ENCODE measurements at places on chromosomes 6 and 20.
A peak's percentile ranks its signal among the peaks of the same experiment; 100 is the strongest.

- H3K4me3 ChIP-seq = no peak overlapping the region
- H3K4me1 ChIP-seq = no peaks in the 10 kb centered on the region
- peaks cover 4% of the 10 kb centered on the region for H3K36me3 ChIP-seq
Observed at GRCh38 chr6:22437665-22438064, 131.7 kb upstream of the HDGFL1 start.

DNA sequence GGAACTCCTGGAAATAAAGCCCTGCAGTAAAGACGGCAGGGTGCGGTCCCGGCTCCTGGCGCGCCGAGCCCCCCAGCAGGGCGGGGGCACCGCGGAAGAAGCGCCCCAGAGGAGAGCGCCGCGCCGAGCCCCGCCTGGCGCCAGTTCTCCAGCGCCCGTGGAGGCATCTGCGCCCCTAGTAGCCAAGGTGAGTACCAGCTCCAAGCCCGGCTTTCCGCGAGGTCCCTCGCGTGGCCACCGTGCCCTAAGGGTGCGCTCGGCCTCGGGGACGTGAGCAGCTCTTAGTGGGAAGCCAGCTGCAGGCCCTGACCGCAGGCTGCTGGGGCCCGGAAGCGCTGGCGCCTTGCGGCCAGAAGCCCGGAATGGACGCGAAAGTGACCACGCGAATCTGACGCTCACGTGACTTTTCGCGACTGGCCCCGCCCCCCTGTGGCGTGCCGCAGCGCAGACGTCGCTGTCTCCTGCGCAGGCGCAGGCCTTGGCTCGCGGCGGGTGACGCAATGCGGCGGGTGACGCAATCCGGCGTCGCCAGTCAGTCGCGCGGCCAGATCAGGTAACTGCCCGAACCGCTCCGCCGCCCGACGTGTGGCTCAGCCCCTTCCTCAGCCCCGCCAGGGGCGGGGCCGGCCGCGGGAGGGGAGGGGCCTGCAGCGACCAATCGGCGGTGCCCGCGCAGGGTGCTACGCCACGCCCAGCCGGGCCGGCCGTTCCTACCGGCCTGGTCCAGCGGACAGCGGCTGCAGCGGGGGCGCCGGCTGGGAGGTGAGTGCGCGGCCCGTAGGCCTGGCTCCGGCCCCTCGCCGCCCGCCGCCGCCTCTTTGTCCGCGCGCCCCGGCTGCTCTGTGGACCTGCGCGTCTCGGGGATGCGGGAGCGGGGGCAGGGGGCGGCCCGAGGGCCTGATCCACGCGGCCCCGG is at the start of gene GZF1:
TSS of gene GZF1 (plus strand) at position 707 of the 916 bp plus-strand sequence. CDS start 2,202 bp downstream, outside the sequence.
- H3K4me1 ChIP-seq = peaks cover 60% of the 10 kb centered on the region
- peak within 1 kb of the TSS; percentile 99 for H3K27ac ChIP-seq
- peaks cover 24% of the 10 kb centered on the region for H3K36me3 ChIP-seq
- DNase-seq = peak; percentile 99
- H3K4me3 ChIP-seq = peak within 1 kb of the TSS; percentile 91

DNA sequence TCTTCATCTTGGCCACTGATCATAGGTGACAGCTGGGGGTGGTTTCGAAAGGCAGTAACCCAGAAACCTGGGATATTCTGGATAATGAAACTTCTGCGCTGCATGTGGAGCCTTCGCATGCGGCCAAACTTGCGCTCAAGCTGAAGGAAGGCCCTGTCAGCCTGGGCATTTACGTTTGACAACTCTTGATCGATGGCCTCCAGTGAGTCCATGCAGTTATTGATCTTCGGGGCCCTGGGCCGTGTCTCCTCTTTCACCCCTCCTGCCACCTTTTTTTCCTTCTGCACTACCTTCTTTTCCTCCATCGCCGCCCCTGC is 729 bp downstream of the TSPYL4 start:
- H3K27ac ChIP-seq = no peak overlapping the region
- H3K27me3 ChIP-seq = no peaks in the 10 kb centered on the region
- no peak for DNase-seq
- peaks cover 14% of the 10 kb centered on the region for H3K4me1 ChIP-seq

DNA sequence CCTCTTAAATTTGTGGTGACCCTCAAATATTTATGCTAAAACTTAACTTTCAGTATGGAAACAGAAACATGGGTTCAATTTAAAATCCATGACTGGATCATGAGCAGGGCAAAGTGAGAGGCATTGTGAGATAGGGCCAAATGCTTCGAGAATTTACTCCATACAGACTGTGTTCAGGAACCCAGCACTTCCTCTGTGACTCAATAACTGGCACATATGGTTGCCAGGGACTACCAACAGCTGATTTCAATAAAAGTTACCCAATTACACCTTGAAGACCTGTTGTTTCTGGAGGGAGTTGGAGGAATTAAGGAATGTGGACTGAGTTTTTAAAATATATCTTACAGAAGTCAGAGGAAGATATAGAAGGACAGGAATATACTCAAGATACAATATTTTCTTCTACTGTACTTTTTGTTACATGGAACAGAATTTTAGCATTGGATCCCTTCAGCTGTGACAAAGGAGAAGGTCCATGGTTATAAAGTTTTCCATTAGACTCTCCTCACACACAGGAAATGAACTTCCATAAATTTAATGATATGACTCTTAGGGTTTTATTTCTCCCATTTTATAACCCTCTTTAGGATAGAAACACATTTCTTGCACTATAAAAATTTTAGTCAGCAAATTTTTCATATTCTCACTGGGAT is 258.5 kb downstream of the KHDC1L start:
- H3K27me3 ChIP-seq = peaks cover 3% of the 10 kb centered on the region
- H3K4me1 ChIP-seq = peaks cover 5% of the 10 kb centered on the region
- no peak for DNase-seq
- H3K27ac ChIP-seq = no peak overlapping the region
- H3K36me3 ChIP-seq = no peaks in the 10 kb centered on the region
- H3K4me3 ChIP-seq = no peak overlapping the region

DNA sequence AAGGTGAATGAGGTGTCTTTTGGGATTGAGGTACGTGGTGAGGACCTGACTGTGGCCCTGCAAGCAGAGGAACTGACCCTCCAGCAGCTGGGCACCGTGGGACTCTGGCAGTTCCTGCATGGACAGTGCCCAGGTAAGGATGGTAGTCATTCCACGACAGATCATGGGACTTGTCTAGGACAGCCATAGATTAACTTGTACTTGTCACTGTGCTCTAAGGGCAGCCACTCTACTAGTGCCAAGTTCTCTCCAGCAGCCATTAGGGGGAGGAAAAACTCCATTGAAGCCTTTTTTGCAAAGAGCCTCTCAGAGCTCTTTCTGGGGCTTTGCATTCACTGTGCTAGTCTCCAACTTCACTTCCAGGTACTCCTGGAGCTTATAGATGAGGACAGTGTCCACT is 20.4 kb downstream of the TAF11 start:
- H3K27ac ChIP-seq = no peak overlapping the region
- no peaks in the 10 kb centered on the region for H3K27me3 ChIP-seq

GRCh38 chr6:24933266-24933665 is 2.5 kb downstream of the RIPOR2 start:
- H3K4me3 ChIP-seq = no peak overlapping the region
- H3K36me3 ChIP-seq = no peaks in the 10 kb centered on the region
- H3K4me1 ChIP-seq = peaks cover 57% of the 10 kb centered on the region
- peaks cover 20% of the 10 kb centered on the region for H3K27me3 ChIP-seq
- DNase-seq = no peak
- no peak overlapping the region for H3K27ac ChIP-seq

- H3K27me3 ChIP-seq = peaks cover 6% of the 10 kb centered on the region
- no peak overlapping the region for H3K4me3 ChIP-seq
Observed at GRCh38 chr6:42190554-42191183, 4.1 kb downstream of the GUCA1B start.

- DNase-seq = no peak
- peaks cover 8% of the 10 kb centered on the region for H3K27me3 ChIP-seq
- H3K27ac ChIP-seq = no peak overlapping the region
Observed at GRCh38 chr20:56417911-56418310, 5.9 kb downstream of the CASS4 start.

- H3K27me3 ChIP-seq = no peaks in the 10 kb centered on the region
- peaks cover 32% of the 10 kb centered on the region for H3K36me3 ChIP-seq
- DNase-seq = no peak
Observed at GRCh38 chr20:34022839-34023234, 29.1 kb downstream of the RALY start.

- H3K27me3 ChIP-seq = no peaks in the 10 kb centered on the region
- peaks cover 15% of the 10 kb centered on the region for H3K4me1 ChIP-seq
- no peak overlapping the region for H3K27ac ChIP-seq
- DNase-seq = no peak
- no peaks in the 10 kb centered on the region for H3K36me3 ChIP-seq
Observed at GRCh38 chr6:134925800-134926199, 24.1 kb downstream of the ALDH8A1 start.

DNA sequence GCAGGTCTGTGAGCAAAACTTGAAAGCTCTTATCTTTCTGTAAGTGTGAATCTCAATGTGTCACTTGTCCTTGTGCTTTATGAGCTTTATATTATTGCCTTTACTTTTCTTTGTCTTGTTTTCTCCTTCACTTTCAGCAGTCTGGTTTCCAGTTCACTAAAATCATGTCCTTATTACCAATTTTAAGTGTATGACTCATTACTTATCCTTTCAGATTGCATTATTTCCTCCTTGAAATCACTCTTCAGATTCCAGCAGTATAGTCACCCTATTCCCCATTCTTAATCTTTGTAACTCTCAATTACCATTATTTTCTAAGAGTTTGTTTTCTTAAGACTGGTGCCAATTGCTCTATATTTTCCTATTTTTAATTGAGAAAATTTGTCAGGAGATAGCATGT is 117.4 kb upstream of the GRIK2 start:
- no peak overlapping the region for H3K4me3 ChIP-seq
- no peaks in the 10 kb centered on the region for H3K27me3 ChIP-seq
- H3K27ac ChIP-seq = no peak overlapping the region
- H3K4me1 ChIP-seq = peaks cover 7% of the 10 kb centered on the region

DNA sequence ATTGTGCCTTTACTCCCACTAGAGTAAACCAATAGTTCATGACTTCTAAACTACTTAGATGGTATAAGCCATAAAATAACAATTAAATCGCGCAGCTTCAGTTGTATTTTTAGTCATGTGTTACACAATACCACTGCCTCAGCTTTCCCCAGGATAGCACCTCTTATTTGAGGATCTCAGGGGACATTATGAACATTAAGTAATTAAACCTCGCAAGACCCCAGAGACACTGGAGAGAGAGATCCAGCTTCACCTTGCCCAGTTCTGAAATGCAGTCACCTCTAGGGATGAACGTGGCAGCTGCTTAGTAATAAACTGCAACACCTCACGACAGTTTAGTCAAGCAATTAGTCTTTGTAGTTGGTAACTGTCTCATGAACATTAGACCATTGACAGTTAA is 87.1 kb downstream of the CFAP61 start:
- H3K27me3 ChIP-seq = peaks cover under 1% of the 10 kb centered on the region
- no peak overlapping the region for H3K27ac ChIP-seq
- no peak for DNase-seq

GRCh38 chr20:24132246-24132645 is 143.7 kb upstream of the GGTLC1 start:
- H3K36me3 ChIP-seq = no peaks in the 10 kb centered on the region
- peaks cover 4% of the 10 kb centered on the region for H3K27me3 ChIP-seq
- H3K27ac ChIP-seq = no peak overlapping the region
- no peak overlapping the region for H3K4me3 ChIP-seq

DNA sequence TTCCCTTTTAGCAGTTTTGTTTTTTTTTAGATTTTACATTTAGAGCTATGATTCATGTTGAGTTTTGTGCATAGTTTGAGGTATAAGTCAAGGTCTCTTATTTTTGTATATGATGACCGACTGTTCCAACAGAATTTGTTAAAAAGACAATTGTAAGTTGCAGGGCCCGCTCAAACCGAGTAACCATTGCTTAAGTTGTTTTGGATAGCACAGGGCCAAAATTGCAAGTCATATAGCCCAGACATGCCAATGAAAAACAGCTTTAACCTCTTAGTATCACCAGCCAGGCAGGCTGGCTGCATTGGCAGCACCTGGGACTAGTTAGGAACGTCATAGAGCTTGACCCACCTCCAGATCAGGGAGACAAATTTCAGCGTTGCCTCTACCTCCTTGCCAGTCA is 47.3 kb downstream of the PFDN4 start:
- no peaks in the 10 kb centered on the region for H3K36me3 ChIP-seq
- H3K27me3 ChIP-seq = peaks cover 5% of the 10 kb centered on the region
- no peak overlapping the region for H3K4me3 ChIP-seq
- DNase-seq = no peak
- no peaks in the 10 kb centered on the region for H3K4me1 ChIP-seq
- H3K27ac ChIP-seq = no peak overlapping the region

DNA sequence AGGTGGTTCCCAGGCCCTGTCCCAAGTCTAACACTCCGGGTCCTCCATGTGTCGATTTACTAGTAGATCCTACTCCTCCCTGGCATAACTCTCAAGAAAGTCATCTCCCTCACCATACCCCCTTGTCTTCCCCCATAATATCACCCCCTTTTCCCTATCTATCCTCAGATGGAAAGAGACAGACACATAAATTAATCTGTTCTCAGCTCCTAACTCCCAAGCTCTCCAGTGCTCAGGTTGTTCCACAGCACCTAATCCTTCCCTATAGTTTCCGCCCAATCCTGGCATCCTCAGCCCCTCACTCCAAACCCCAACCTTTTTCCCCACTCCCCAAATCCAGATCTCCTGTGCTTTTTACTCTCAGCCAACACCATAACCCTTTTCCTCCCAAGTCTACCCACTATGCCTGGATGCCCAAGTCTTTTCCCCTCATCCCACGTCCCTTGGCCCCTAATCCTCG is 808 bp downstream of the ILRUN start:
- peaks cover 37% of the 10 kb centered on the region for H3K4me1 ChIP-seq
- H3K4me3 ChIP-seq = peak overlapping the region; percentile 92
- peak overlapping the region; percentile 63 for H3K27ac ChIP-seq
- H3K27me3 ChIP-seq = peaks cover 12% of the 10 kb centered on the region
- H3K36me3 ChIP-seq = peaks cover 5% of the 10 kb centered on the region

DNA sequence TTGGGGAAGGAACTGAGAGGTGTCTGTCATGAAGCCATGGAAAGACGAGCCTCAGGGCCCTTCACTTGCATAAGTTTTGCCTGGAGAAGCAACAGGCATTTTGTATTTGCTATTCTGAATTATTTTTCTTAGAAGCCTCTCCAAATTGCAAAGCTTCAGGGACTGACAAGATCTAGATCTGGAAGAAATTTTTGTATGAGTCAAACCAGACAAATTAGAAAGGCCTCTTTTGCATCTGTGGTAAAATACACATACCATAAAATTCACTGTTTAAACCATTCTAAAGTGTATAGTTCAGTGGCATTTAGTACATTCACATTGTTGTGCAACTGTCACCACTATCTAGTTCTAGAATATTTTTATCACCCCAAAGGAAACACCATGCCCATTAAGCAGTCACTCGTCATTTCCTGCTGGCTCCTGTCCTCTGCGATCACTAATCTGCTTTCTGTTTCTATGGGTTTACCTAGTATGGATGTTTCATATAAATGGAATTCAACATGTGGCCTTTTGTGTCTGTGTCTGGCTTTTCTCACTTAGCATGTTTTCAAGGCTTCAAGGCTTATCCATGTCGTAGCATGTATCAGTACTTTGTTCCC is 269.1 kb downstream of the PHF3 start:
- no peaks in the 10 kb centered on the region for H3K27me3 ChIP-seq
- H3K4me1 ChIP-seq = no peaks in the 10 kb centered on the region
- DNase-seq = no peak
- H3K36me3 ChIP-seq = no peaks in the 10 kb centered on the region

Data from nephron progenitor cell (in vitro differentiated cells).